Right atrium auricular region (tissue), 2 donors: ENCODE measurements at places on chromosomes 12 and 14. TPM values are rescaled to one million over a fixed set of nuclear protein-coding genes. Genes with fewer than 3 reads are reported as not detected.

DNA sequence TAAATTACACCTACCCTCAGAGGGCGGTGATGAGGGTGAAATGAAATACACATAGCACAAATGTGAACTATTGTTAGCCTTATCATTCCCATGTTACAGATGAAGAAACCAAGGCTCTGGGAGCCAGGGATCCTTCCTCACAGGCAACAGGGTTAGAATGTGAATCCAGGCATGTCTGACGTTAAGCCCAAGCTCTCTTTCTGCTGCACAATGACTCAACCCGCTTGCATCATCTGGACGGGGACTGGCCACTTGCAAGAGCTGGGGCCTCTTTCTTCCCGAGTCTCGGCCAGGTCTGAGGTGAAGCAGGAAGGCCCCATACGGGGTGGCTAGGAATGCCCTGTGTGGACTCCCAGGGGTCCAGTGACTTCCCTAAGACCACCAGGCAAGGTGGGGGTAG, 105.2 kb downstream of the RBM19 start:
- no peak for DNase-seq

DNA sequence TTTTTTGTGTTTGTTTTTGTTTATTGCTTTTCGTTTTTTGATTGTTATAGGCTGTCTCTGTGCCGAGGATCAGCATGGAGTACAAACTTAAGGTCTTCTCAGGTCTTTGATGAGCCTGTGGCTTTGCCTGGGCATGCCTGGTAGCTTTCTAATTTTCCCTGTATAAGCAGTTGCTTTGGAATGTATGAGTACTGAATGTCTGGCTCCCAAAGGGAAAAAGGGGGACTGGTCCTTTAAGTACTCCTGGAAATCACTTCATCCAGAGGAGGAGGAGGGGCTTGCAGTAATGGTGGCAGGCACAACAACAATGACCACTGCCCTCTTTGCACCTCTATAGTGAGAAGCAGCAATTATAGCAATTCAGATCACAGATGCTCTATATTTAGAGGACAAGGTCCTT, 67.6 kb upstream of the TTC7B start:
- DNase-seq = no peak

- DNase-seq = peak; percentile 73
These were observed 8.5 kb downstream of the CTDSP2 start for GRCh38 chr12:57837864-57838562.

DNA sequence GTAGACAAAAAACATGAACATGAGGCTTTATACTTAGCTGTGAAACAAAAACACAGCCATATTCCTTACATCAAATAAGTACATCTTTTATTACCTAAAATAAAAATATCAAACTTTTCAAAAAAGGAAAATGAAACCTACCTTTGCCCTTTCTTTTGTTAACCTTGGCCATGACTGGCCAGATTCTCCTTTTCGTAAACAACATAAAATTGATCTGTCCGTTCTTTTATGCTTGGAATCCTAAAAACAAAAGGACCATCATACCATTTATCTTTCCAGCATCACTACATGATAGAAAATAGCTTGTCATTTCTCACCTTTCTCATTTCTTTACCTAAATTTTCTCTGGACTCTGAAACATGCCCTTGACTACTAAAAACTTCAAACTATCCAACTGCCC, 16.5 kb downstream of the PTGES3 start:
- DNase-seq = no peak

GRCh38 chr12:120579179-120579578, 2.0 kb downstream of the POP5 start:
- no peak for DNase-seq

- no peak for DNase-seq
These were observed 38.3 kb downstream of the ATF7IP start for GRCh38 chr12:14403711-14404196.

DNA sequence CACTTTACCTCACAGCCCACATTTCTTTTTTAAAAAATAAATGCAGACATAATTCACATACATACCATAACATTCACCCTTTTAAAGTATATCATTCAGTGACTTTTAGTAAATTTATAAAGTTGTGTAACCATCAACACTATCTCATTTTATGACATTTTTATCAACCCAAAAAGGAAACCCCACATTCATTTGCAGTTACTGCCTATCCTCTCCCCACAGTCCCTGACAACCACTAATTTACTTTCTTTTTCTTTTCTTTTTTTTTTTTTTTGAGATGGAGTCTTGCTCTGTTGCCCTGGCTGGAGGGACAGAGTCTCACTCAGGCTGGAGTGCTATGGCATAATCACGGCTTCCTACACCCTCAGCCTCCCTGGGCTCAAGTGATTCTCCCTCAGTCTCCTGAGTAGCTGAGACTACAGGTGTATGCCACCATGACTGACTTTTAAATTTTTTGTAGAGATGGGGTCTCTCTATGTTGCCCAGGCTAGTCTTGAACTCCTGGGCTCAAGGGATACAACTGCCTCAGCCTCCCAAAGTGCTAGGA, 1.5 kb upstream of the EP400 start:
- peak; percentile 47 for DNase-seq

The RPGRIP1 gene
- 0.12 TPM for total RNA-seq

The CCDC60 gene
- not detected for total RNA-seq
